ENCODE measurements at places on chromosomes 12 and 14. TPM values are rescaled to one million over a fixed set of nuclear protein-coding genes. Genes with fewer than 3 reads are reported as not detected.

Gene LRRC23
- 9.1 TPM for total RNA-seq

Gene ITGB7
- 1.0 TPM for total RNA-seq

Gene KRT75
- total RNA-seq = not detected

Gene ASCL1
- total RNA-seq = not detected

Gene DACT1
- total RNA-seq = not detected

Gene KSR2
- 0.02 TPM for total RNA-seq

GRCh38 chr14:23421594-23421993, 13.5 kb upstream of the MYH6 start:
- DNase-seq = no peak

GRCh38 chr12:97299847-97300246, 162.8 kb upstream of the RMST start:
- DNase-seq = no peak

DNA sequence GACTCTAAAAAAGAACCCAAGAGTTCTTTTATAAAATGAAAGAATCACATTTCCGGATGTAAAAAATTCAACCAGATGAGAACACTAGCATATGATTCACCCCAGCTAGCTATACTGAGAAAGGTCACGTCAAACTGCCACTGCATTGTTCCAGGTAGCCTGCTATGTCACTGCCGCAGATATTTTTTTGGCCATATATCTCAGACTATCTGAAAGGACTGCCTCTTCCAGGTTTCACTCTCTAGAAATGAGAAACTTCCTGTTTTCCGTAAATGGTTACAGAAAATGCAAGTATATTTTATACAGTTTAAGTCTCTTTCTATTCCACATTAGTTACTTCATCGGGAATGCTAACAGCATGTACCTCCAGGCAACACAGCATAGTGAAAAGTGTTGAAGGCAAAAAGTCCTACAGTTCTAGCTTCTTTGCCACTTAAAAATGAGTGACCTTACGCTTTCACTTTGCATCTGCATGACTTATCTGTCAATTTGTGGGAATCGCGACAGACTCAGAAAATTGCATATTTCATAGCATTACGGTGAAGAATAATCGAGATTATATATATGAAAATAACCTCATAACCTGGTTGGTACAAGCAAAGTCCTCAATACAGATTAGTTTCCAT, 105.2 kb downstream of the MED13L start:
- peak; percentile 27 for DNase-seq

- no peak for DNase-seq
Measured at GRCh38 chr14:87001333-87001732, 991.6 kb downstream of the GALC start.

DNA sequence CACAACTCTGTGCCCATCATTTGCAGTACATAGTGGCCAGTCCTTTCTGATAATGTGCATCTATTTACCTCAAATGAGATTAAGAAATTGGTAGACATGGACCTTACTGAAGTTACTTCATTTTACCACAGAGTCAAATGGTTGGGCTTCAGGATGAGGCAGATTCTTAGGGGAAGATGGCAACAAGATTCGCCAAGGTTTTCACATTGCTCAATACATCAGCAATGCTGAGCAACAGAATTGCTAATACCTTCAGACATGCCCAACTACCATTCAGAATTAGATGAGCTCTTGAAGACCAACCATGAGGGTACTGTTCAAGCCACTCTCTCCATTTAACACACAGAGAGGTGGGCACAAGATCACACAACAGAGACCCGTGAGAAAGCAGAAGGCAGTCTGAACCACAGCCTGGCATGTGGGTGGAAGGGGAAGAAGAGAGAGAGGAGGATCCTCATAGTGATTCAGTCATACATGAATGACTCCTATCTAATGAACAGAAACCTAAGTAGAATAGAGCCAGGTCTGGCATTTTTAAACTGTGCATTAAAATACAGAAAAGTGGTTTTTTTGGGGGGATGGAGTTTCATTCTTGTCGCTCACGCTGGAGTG, 28.5 kb downstream of the CPM start:
- DNase-seq = peak; percentile 15

DNA sequence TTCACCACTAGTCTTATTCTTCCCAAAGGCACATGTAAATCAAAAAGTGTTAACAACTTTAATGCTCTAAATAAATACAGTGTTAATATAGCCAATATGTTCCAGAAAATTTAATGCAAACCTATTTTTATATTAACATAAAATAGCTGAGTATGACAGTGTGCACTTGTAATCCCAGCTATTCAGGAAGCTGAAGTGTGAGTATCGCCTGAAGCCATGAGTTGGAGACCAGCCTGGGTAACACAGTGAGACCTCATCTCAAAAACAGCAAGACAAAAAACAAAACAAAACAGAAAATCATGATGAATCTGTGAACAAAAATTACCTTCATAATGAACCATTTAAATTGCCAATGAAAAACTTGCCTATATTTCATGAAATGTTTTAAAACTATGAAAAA, 798.9 kb downstream of the SLC6A15 start:
- DNase-seq = no peak

GRCh38 chr12:113244478-113244958, 23.3 kb downstream of the TPCN1 start:
- DNase-seq = peak; percentile 71

- DNase-seq = peak; percentile 59
Measured at GRCh38 chr12:107318806-107319532, 225.6 kb upstream of the CRY1 start.

- no peak for DNase-seq
Measured at GRCh38 chr12:29634057-29634456, 136.6 kb upstream of the OVCH1 start.

- no peak for DNase-seq
Measured at GRCh38 chr12:51004504-51004903, 21.7 kb downstream of the SLC11A2 start.

GRCh38 chr14:32719601-32720000, 219.1 kb upstream of the NPAS3 start:
- no peak for DNase-seq

DNA sequence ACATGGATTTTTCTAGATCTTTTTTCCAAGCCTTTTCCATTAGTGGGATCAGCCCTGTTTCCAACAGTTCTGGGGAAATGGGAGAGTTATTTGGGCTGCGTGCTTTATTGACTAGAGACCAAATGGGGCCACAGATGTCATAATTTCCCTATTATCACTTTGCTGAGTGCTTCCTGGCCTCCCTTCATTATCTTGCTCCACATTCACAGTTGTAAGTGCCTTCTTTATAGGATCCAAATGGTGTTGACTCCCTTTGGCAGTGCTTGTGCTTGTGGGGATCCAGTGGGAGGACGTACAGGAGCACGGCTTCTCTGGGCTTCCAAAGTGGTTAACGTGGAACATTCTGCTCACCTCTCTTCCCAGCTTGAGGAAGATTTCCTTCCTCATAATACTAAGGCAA, 141.0 kb upstream of the RMST start:
- DNase-seq = no peak

GRCh38 chr14:102375119-102375518, 12.4 kb downstream of the TECPR2 start:
- no peak for DNase-seq

- DNase-seq = no peak
Measured at GRCh38 chr12:46577063-46577776, 204.6 kb upstream of the SLC38A2 start.
